ENCODE measurements at places on chromosomes 12 and 14.

DNA sequence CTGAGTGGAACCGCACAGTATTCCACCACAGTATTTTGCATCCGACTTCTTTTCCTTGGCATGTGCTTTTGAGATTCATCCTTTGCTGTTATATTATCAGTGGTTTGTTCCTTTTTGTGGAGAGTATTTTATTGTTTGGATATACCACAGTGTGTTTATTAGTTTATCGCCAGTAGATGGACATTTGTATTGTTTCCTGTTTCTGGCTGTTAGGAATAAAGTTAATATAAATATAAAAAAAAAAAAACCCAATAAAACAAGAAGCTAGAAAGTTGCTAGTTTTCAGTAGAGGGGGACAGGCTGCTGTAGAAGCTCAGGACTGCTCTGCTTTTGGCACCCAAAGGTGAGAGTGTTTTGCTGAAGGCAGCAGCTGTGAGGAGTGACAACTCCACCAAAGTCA lies 62.0 kb upstream of the EEA1 start:
- no peak for DNase-seq

DNA sequence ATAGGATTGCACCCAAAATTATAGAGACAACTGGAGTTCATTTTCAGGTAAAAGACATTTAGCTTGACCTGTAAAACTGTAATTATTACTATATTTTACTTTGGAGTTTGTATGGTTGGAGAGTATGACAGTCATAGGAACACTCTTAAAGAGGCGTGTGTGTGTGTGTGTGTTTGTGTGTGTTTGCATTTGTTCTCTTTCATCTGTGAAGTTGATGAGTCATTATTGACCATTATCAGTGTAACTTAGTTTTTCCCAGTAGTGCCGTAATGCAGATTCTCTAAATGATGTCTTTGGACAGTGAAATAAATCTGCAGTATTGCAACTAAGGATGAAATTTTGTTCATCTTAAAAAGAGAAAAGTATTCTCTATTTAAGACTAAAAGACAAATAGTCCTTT lies 13.0 kb downstream of the WASHC4 start:
- no peak for DNase-seq

- no peak for DNase-seq
Observed at GRCh38 chr12:131674373-131674772, 36.5 kb upstream of the SFSWAP start.

GRCh38 chr12:45580356-45580969 lies 149.0 kb upstream of the ARID2 start:
- DNase-seq = no peak

DNA sequence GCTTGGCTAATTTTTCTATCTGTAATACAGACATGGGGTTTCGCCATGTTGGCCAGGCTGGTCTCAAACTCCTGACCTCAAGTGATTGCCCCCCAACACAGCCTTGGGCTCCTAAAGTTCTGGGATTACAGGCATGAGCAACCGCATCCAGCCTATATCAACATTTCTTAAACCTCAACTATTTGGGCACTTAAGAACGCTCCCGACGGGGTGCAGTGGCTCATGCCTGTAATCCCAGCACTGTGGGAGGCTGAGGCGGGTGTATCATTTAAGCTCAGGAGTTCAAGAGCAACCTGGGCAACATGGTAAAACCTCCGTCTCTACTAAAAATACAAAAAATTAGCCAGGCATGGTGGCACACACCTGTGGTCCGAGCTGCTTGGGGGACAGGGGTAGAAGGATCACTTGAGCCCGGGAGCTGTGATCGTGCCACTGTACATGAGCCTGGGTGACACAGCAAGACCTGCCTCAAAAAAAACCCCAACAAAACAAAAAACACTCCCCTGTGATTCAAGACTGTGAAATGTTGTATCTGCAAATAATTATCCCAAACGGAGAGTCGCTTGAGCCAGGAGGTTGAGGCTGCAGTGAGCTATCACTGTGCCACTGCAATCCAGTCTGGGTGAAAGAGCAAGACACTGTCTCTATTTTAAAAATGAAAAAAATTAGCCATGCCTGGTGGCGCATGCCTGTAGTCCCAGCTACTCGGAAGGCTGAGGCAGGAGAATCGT lies 21.5 kb downstream of the PPTC7 start:
- no peak for DNase-seq

DNA sequence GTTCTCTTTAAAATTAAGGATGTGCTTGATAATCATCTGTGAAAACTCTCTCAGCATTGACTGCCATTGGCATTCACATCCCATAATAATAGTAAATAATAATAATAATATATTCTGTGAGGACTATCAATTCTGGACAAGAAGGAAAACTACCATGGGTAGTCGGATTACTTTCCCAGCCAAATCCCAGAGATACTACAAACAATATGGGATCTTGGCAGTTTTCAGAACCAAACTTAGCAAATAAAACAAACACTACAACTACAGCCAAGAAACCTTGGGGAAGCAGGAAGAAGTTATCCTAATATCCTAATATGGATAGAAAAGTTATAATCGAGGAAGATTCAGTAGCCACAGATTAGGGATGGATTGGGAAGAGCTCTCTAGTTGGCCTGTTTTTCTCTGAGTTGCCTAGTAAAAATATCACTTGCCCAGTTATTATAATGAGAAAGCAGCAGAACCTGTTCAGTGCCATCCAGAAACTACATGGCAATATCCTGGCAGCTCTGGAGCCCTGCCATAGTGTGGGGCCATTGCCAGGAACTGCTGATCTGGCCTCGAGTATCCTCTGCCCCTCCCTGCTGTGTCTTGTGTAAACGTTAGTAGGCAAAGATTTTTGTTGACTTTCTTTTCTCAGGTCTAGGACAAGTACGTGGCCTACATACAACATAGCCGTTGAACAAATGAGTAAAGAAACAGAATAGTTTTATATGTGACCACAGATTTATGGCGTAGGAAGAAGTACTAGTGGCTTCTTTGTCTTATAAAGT lies 193.5 kb downstream of the SLC2A13 start:
- no peak for DNase-seq

DNA sequence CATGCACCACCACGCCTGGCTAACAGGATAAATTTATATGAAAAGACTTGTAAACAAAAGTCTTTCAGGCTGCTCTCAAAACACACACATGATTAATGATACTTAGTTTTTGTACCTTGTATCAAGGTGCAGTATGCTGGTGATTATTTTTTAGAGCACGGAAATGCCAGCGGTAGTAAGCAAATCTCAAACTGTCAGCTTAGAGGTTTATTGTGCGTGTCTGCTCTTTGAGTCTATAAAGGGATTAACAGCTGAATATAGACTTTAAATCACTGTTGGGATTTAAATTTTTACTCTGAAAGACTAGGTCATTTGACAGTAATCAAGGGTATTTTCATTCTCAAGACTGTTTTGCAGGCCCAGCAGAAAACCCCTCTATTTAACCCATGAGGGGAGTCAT lies 50.5 kb downstream of the PLEKHA5 start:
- DNase-seq = no peak

DNA sequence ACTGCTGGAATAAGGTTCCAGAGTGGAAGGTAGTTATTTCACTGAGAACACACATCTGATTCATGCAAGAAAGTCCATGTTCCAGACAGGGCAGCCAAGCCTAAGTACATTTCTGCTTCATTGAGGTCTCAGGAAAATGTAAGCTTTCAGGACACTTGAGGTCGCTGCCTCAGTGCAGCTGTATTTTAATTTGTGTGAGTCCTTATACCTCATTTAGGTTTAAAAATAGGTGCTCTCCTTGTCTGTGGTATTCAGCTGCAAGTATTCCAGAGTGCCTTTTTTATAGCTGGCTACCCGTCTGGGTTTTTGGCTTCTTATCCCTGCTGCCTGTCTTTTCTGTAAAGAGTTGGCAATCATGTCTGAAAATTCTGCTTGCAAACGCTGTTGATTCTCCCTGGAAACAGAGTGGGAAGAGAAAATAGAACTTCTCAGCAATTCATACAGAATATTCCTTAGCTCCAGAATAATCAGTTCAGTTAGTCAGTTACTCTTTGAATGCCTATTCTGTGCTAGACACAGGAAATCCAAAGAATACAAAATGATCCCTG lies 45.3 kb upstream of the PLBD1 start:
- DNase-seq = no peak

DNA sequence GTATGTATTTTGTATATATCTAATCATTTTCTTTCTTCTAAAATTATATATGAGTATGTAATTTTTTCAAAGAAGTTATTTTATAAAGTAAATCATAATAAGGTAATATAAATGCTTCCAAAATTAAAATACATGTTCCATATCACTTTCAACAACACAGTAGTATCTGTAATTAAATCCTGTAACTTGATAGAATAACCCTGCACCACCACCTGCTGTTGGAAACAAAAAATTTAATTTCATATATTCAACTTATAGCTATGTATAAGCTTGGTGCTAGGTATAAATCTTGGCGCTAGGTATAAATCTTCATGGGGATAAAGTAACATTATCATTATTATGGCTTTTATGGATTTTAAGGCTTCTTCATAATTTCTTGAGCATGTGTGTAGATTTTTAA lies 149.7 kb upstream of the DCN start:
- DNase-seq = no peak

- DNase-seq = no peak
Observed at GRCh38 chr12:4505376-4505986, 33.2 kb upstream of the RAD51AP1 start.

GRCh38 chr12:110661337-110661972 lies 27.5 kb downstream of the HVCN1 start:
- peak; percentile 40 for DNase-seq

DNA sequence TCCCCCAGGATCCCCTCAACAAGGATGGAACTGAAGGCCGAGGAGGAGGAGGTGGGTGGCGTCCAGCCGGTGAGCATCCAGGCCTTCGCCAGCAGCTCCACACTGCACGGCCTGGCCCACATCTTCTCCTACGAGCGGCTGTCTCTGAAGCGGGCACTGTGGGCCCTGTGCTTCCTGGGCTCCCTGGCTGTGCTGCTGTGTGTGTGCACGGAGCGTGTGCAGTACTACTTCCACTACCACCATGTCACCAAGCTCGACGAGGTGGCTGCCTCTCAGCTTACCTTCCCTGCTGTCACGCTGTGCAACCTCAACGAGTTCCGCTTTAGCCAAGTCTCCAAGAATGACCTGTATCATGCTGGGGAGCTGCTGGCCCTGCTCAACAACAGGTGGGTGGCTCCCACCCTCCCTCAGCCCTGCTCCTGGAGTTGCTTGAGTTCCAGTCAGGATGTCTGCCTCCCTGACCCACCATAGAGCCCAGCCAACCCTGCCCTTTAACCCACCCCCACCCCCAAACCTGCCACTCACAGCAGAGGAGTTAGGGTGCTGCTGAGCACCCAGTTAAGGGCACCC lies 1.4 kb downstream of the ASIC1 start:
- DNase-seq = no peak

DNA sequence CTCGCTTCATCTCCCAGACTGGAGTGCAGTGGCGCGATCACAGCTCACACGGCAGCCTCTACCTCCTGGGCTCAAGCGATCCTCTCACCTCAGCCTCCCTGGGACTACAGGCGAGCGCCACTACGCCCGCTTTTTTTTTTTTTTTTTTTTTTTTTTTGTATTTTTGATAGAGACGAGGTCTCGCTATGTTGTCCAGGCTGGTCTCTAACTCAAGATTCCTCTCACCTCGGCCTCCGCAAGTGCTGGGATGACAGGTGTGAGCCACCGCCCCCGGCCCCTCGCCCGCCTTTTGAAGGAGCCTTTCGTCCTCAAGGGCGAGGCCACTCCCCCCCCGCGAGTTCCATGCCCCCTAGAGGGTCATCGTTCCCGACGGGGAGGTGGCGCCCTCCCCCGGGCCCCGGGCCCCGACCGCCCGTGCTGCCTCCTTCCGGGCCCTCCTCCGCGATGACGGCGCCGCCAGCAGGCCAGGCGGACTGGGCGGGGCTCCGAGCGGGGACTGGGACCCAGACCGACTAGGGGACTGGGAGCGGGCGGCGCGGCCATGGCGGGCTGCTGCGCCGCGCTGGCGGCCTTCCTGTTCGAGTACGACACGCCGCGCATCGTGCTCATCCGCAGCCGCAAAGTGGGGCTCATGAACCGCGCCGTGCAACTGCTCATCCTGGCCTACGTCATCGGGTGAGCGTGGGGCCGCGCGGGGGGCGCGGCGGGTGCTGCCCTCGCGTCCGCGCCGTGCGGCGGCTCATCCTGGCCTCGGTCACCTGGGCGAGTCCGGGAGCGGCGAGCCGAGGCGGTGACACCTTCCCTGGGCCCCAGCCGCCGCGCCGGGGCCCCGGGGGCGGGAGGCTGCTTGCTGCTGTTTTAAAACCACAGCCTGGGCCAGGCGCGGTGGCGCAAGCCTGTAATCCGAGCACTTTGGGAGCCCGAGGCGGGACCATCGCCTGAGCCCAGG lies at the start of gene P2RX4:
Gene P2RX4, plus strand, starts transcription at position 506 of the 949 bp plus-strand sequence. Its CDS starts 36 bp downstream, at position 542.
- DNase-seq = peak; percentile 86

GRCh38 chr14:66511849-66512248 lies 3.9 kb downstream of the GPHN start:
- no peak for DNase-seq

DNA sequence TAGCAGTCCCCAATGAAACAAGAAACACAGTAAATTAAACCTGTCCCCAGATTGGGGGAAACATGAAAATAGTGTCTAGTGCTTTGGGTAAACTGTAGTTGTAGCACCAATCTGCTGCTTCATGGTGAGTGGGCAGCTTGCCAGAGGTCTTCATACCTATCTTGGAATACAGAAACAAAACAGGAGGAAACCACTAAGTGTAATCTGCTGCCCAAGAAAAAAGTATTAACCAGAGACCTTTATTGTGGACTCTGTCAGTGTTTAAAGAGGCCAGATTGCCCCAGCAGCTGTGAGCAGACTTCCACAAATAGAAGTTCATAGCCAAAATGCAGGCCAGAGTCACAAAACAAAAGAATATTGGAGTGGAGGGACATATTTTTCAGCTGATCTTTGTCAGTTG lies 2.3 kb downstream of the ISCU start:
- no peak for DNase-seq
